Hematopoietic multipotent progenitor cell treated with erythropoietin and hydrocortisone succinate and interleukin-3 and kit ligand, for 6 days (in vitro differentiated cells): ENCODE measurements at places on chromosomes 16 and 17.
A peak's percentile ranks its signal among the peaks of the same experiment; 100 is the strongest.

DNA sequence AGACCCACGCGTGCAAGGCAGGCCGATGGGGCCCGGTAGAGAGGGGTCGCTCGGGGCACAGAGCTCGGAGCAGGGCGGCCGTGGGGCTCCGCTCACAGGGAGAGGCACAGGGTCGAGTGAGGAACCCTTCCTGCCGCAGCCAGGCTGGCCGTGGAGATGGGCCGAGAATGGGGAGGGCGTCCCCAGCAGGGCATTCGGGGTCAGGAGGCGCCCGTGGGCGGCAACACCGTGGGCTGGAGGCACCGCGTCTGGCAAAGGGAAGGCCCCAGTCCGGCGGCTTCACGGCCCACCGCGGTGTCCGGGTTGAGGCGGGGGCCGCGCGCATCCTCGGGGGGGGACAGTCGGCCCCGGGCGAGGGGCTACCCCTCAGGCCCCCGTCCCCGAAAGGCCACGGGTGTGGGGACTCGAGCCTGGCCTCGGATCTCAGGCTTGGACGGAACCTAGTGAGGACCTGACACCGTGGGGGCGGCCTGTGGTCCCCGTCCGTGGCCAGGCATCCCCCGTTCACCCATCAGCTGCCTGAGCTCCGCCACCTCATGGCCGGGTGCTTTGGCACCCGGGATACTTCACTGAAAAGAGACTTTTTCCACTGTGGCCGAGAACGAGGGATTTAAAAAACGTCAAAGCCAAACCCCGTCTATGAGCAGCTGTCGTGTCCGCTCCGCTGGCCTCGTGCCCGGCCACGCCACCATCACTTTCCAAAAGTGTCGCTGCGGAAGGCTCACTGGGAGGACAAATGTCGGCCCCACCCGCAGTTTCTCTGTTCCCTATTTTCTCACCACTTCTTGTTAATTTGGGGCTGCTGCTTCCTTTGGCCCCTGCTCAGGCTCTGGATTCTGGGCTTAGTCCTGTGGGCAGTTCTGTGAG is 73.6 kb downstream of the METRNL start:
- no peak for DNase-seq

GRCh38 chr17:56700919-56701420 is 107.5 kb downstream of the NOG start:
- DNase-seq = no peak

- no peak for DNase-seq
These were observed 3.6 kb downstream of the KCNJ2 start for GRCh38 chr17:70172923-70173322.

GRCh38 chr16:84232969-84233368 is 6.8 kb downstream of the KCNG4 start:
- DNase-seq = no peak

GRCh38 chr17:40348136-40348504 is 16.4 kb downstream of the GJD3 start:
- DNase-seq = peak; percentile 66

DNA sequence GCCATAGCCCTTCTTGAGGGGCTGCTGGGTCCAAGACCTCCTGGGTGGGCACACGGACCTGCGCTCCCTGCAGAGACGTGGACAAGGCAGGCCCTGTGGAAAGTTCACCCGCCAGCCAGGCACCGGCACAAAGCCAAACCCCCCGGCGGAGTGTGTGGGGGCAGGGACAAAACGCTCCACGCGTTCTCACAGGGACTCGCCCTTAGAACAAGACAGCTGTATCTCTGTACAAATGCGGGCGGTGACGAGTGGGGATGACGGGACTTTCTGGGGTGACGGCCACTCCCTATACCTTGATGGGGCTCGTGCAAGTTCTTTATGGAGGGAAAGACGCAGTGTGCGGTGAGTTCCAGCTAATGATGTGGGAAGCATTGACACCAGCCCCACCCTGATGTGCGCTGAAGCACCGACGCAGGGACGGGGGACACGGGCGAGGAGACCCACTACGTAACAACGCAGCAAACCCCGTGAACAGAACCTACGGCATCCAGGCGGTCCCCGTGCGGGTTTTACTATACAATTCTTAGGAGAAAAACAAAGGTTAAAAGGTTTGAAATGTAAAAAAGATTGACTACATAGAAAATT is 49.4 kb downstream of the LMF1 start:
- DNase-seq = no peak

DNA sequence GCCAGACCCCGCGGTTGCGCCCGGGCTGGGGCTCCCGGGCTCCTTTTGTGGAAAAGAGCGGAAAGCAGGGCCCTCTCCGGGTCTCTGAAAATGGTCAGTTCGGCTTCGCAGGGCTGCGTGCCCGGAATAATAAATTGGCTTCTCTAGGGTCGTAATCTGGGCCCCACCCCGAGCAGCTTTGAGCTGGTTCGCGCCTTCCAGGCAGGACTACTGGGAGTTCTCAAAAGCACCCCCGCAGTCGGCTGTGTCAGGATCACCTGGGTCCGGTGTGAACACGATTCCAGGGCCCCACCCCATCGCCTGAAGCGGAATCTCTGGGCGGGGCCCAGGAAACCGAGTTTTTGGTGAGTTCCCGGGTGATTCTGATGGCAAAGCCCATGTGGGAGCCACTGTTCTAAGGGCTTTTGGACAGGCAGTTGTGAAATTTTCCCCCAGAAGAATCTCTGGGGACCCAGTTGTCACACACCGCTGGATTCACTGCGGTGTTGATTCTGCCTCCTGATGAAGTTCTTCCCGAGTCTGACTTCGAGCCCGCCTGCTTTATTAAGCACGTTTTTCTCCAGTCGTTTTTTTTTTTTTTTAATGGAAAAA is 77.0 kb downstream of the MRC2 start:
- DNase-seq = peak; percentile 32

DNA sequence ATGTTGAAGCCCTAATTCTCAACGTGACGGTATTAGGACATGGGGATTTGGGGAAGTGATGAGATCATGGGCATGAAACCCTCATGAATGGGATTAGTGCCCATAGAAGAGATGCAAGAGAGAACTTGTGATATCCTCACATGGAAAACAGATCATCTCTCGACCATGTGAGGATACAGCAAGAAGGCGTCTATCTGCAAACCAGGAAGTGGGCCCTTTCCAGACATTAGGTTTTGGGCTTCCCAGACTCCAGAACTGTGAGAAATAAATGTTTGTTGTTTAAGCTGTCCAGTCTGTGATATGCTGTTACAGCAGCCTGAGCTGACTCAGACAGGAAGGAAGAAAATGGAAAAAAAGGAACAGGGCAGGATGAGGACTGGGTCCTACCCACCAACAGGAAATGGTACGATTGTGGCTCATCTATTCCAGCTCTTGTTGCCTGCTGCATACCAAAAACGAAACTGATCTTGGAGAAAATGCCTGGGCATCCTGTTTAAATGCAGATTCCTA is 21.9 kb upstream of the SSTR2 start:
- peak; percentile 49 for DNase-seq
